ENCODE measurements at places on chromosomes 12 and 14.

- no peak for DNase-seq
Observed at GRCh38 chr14:60309867-60310552, 61.0 kb downstream of the PPM1A start.

DNA sequence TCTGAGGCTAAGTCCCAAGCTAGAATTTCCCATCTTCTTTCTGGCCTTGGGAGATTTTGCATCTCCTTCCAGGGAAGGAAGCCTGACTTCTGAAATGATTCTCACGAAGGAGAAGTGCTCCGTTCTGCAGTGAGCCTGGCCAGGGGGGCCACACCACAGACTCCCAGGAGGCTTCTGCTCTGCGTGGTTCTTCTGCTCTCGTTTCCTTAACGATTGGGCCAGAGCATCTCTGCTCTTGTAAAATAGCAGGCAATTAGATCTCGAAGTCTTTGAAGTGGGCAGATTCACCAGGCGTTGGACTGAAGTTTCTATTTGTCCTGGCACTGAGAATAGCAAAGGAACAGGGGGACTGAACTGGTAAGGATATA is 6.7 kb upstream of the BATF start:
- no peak for DNase-seq

DNA sequence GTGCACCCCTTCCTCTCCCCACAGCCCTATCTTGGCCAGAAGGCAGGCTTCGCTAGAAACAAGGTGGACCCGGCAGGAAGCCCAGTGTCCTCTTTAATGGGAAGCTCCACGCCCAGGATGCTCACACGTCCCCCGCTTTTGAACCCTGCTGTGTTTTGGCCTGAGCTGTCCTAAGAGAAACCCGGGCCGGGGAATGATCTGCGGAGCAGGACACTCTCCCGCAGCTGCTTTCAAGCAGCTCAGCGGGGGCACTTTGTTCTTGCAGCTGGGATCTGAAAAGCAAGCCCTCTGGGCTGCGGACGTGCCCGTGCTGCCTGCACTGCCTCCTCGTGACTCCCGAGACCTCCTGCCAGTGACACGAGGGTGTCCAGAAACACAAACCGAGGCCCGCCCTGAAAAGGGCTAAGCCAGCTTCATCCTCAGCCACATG is 30.0 kb downstream of the SCARB1 start:
- no peak for DNase-seq

DNA sequence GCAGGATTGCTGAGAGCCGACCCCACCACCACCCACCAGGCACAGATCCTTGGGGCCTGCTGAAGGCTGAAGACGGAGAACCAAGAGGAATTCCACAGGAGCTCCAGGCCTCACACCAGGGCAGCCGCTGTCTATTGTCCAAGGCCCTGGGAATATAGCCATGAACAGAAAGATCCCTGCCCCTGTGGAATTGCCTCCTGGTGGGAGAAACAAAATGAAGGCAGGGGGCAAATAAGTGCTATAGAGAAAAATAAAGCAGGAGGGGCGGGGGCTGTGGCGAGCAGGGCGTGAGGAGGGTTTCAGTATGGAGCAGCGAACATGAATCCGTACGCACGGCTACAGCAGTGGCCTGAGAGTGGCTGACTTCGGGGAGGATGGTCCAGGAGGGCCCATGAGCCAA is 96.1 kb downstream of the EML1 start:
- no peak for DNase-seq

DNA sequence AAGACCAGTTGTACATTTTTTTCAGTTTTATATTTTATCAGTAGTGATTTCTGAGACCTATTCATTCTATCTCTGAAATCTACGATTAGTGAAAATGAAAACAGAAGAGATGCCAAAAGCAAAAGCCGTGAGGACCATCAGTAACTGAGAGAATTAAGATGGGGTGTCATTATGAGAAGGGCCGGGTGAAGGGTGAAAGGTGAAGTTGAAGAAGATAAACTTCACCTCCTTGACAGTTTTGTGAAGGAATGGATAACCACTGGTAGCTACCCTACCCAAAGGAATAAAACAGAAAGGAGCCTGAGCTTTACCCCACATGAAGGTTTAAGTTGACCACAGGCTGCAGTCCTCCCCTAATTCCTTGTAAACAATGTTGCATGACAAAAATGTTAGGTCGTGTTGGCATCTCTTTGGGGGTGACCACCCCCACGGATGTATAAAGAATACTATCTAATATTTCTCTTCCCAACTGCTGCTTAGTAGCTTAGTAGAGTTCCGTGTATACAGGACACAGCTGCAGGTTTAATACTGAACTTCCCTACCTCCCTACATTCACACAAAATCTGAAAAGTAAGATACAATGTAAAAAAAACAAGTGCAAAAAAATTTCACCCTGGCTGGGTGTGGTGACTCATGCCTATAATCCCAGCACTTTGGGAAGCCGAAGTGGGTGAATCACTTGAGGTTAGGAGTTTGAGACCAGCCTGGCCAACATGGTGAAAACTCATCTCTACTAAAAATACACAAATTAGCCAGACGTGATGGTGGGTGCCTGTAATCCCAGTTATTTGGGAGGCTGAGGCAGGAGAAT is 23.9 kb downstream of the GPR19 start:
- no peak for DNase-seq

GRCh38 chr12:124518051-124518932 is 49.1 kb downstream of the NCOR2 start:
- DNase-seq, result peak; percentile 89

DNA sequence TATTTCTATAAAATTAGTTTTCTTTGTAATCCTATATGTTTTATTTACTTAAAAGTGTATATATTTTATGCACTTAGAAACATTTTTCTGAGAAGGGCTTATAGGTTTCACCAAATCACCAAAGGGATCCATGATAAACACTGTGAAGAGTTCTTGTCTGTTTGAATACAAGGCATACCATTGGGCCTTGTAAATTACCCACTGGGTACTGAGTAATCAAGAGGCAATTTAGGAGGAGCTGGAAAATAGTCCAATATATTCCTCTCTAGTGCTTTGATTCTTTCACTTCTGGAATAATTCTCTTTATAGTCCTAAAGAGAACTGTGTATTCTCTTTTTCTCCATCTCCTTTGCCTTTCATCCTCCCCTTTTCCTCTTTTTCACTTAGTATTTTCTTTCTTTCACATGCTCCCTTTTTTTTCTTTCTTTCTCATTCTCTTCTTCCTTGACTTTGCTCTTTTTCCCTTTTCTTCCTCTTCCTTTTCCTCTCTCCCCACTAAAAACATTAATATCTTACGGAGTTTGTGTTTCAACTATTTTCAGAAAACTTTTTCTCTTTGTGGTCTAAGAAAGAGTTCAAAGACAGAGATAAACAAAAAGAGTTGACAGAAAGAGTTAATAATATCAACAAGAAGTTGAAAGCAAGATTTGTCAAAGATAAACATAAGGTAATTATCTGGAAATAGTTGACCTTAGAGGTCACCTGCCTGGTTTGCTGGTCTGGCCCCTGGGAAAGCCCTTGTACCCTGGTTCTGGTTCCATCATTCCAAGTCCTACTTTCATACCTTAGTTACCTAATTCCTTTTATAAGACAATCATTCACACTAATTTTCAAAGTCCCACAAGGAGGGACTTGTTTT is 435.3 kb downstream of the RAD51B start:
- DNase-seq, result no peak

GRCh38 chr12:78888568-78888967 is 24.0 kb downstream of the SYT1 start:
- DNase-seq, result peak; percentile 51

DNA sequence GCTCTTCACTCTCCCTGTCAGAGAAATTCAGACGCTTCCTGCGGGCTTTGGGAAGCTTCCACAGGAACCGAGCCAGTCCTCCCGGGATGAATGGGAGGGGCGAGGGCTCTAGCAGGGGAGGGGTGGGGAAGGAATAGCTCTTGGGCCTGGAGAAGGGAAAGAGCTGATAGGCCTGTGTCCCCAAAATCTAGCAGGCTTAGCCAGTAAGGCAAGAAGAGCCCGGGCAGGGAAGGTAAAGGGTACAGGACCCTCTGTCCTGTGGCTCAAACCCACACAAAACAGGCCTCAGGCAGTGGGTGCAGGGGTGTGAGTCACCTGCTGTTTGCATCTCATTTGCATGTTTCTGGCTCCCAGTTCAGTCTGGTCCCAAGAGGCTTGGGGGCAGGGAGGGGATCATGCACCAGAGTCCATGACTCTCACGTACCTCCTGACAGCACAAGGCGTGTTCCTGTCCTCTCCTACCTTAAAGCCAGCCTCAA is 8.7 kb upstream of the SMUG1 start:
- DNase-seq, result peak; percentile 74

DNA sequence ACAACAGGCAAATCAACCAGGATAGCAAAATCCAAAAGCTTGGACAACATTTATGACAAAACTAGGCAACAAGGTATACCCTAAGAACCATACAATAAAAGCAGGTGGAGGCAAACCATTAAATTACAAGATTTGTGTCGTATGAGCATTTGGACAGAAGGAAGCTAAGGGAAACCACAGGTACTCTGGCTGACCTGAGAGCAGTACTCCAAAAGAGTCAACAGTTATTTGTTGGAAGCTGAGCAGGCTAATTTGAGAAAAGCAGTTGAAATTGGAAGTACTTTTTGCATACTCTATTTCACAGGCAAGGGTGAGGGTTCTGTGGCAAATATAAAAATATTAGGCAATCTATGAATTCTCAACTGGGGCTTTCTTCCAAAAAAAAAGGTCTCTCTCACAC is 178.6 kb downstream of the PLCZ1 start:
- DNase-seq, result no peak
